ENCODE measurements at places on chromosomes 7 and 10.

- DNase-seq = no peak
Measured at GRCh38 chr7:79610313-79610712, 156.8 kb upstream of the MAGI2 start.

GRCh38 chr7:100128637-100128963 lies 1.8 kb downstream of the MBLAC1 start:
- no peak for DNase-seq

GRCh38 chr10:26612151-26612915 lies 85.2 kb upstream of the PDSS1 start:
- no peak for DNase-seq

DNA sequence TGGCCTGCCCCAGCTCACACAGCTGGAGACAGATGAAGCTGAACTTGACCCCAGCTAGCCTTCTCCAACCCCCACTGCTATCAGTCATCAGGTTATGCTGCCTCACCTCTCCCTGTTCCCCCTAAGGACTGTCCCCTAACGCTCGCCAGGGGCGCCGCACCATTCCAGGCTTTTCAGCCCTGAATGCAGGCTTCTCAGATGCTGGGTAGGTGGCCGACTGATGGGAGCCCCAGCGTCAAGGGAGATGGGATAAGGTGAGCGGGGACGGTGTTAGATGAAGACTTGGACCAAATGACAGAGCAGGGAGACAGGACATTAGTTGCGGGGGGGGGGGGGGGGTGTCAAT lies 15.8 kb upstream of the OPALIN start:
- no peak for DNase-seq

GRCh38 chr7:64863021-64863420 lies 40.1 kb upstream of the ZNF273 start:
- DNase-seq = no peak

DNA sequence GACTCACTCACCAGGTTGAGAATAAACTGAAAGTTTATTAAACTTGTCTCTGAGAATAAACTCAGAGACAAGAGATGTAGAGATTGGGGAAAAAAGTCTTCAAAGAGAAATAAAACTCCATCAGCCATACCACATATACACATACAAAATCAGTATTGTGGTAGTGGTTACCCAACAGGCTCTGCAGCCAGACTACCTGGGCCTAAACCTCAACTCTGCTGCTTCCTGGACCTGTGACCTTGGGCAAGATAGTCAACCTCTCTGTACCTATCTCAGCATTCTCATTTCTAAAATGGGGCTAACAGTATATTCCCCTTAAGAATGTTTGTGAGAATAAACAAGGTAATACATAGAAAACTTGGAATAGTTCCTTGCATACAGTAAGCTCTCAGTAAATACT lies 15.3 kb downstream of the TPK1 start:
- DNase-seq = no peak

- DNase-seq = no peak
Measured at GRCh38 chr10:44761076-44761475, 150.1 kb upstream of the TMEM72 start.

GRCh38 chr10:89419548-89419947 lies 5.2 kb downstream of the IFIT5 start:
- no peak for DNase-seq
